ENCODE measurements at places on chromosomes 4 and X. TPM values are rescaled to one million over a fixed set of nuclear protein-coding genes. Genes with fewer than 3 reads are reported as not detected.

- DNase-seq = no peak
Measured at GRCh38 chr4:81827577-81828202, 356.0 kb upstream of the RASGEF1B start.

The GAB3 gene
- total RNA-seq = 4.6 TPM

The WAS gene
- total RNA-seq = 11.5 TPM

DNA sequence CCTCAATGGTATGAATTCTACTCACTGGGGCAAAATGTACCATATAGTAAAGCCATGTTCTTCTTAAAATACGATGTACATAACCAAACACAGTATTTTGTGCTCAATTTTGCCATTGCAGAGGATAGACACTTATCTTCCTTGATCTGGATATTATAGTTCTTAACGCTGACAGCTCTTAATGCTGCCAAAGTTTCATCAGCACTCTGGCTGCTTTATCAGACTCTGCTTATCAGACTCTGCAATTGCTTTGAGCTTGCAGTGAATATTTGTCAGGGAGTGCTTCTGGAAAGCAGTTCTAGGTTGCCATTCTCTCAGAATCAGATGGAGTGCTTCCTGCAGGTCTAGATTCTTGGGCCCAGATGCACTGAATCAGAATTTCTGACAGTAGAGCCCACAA, 863.1 kb downstream of the CCSER1 start:
- DNase-seq = no peak

The ARAP2 gene
- total RNA-seq = 22.3 TPM

DNA sequence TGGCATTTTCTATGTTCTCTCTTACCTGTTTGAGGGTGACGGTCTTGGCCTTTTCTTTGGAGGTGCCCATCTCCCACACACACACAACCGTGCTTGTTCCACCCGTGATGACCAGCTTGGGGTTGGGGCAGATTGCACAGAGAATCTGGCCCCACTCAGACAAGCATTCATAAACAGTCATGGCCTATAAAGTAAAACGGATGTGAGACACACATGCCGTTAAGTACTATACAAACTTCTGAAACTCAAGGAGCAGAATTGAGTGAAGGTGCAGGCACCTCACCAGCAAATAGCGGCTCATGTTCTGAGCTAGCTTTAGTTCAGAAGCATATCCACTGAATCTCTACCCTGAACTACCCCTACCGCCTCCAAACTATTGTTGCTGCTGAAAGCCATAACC, 107.6 kb downstream of the CDS1 start:
- DNase-seq = no peak

- no peak for DNase-seq
Measured at GRCh38 chr4:13992975-13993520, 365.5 kb upstream of the BOD1L1 start.

- DNase-seq = no peak
Measured at GRCh38 chr4:102869569-102870197, 891 bp downstream of the CISD2 start.

- DNase-seq = no peak
Measured at GRCh38 chr4:113094802-113095201, 45.3 kb downstream of the ANK2 start.

The NALF2 gene
- total RNA-seq = 1.8 TPM

All from mucosa of gallbladder (tissue), 1 donor.